Kidney tubule cell (primary cell): ENCODE measurements at places on chromosomes 5 and 9.

DNA sequence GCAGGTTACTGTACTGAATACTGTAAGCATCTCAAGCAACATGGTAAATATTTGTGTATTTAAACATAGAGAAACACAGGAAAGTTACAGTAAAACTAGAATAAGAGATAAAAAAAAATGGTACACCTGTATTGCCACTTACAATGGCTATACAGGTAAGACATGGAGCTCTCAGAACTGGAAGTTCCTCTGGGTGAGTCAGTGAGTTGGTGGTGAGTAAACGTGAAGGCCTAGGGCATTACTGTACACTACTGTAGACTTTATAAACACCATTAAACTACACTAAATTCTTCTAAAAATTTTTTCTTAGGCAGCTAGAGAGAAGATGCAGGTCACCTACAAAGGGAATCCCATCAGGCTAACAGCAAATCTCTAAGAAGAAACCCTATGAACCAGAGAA lies 872.9 kb downstream of the TAF11L14 start:
- DNase-seq = no peak

DNA sequence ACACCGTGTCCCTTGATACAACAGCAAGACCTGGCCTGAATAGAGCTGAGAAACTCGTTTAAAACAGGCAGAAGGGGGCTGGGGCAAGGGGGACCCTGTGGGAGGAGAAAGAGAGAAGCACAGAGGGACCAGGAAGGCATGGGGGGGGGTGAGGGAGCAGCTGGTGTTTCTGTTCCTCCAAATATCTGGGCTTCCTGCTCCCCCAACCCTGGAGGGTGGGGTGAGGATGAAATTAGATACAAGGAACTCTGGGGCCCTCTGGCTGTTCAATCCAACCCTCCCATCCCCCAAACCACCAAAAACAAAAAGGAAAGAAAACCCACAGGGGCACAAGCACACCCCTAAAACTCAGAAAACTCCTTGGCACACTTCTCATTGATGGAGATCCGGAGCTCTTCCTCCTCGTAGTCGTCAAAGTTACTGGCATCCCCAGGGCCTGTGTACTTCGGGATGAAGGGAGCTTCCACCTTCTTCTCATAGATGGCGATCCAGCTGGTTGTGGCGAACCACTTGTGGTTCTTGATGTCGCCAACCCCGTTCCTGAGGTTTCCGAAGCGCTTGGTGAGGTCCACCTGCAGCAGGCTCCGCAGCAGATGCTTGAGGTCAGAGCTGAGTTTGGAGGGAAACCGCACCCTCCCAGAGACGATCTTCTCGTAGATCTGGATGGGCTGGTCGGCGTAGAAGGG lies 1.1 kb downstream of the PRKACG start:
- no peak for DNase-seq

DNA sequence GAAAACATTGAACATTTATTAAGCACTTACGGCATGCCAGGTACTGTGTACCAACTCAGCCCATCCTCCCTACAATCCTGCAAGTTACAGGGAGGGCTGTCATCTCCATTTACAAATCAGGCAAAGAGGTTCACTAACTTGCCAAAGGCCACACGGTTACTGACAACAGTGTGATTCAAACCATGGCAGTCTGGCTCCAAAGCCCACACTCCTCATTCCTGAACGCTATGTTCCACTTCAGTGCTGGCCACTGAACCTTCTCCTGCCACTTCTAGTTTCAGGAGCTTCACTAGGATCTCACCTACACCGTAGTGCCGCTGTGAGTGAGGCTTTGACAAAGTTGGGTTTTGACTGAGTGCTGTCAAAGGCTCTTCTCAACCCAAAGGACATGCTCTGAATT lies 7.2 kb upstream of the LIFR start:
- peak; percentile 79 for DNase-seq

DNA sequence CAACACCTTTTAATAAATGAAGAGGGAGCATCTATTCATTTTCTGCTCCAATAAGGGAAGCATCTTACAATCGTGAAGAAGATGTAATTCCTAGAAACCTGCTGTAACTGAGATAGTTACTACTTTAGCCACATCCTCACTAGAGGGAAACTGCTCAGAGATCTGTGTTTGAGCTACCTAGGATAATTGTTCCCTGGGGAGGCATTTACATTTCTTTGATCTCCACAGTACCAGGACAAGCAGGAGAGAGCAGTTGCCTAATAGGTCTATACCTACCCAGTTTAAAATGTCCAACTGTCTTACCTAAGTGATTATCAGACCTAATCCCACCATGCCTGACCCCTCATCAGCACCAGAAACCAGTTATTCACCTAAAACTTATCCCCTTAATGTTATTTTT lies 196.9 kb downstream of the TUSC1 start:
- DNase-seq = no peak

GRCh38 chr5:16603295-16603694 lies 13.5 kb downstream of the RETREG1 start:
- DNase-seq = no peak

DNA sequence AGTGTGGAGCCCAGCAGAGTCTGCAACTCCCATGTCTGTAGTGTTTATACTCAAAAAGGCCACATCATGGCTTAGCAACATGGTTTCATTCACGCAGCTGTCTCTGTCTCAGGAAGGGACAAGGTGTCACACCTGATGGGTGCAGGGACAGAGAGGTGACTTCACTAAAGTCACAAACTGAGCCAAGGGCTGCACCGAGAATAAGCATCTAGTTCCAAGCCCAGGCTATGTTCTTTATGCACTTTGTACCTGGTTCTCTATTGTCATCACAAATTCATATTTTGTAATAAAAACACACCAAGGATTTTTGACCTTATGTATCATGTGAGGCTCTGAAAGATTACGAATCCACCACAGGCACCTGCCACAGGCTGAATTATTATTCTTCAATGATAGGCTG lies 64.9 kb upstream of the STK32A start:
- DNase-seq = no peak

- DNase-seq = no peak
Observed at GRCh38 chr5:57727591-57727990, 245.0 kb upstream of the ACTBL2 start.

GRCh38 chr9:109894921-109895758 lies 115.1 kb downstream of the PALM2AKAP2 start:
- DNase-seq = peak; percentile 56

DNA sequence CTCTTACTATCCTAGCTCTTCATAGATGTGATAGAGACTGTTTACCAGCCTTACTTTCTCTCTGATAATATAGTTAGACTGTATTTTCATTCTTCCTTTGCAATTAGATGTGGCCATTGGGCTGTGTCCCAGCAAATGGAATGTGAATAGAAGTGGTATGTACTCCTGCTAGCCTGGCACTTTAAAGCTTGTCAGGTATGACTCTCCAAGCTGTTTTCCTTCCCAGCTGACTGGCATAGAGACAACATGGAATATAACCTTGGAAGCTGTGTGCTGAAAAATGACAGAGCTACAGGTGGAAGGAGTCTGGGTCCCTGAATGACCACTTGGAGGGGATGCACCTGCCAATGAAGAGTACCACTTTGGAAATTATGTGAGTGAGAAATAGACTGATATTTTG lies 116.2 kb downstream of the DIRAS2 start:
- peak; percentile 4 for DNase-seq

- no peak for DNase-seq
Observed at GRCh38 chr5:9954869-9955268, 294.8 kb downstream of the ATPSCKMT start.

GRCh38 chr9:114124666-114125475 lies 25.8 kb upstream of the KIF12 start:
- no peak for DNase-seq

GRCh38 chr5:133884569-133885311 lies 83.7 kb downstream of the C5orf15 start:
- DNase-seq = no peak

GRCh38 chr5:30607301-30607894 lies 586.1 kb upstream of the CDH6 start:
- no peak for DNase-seq

DNA sequence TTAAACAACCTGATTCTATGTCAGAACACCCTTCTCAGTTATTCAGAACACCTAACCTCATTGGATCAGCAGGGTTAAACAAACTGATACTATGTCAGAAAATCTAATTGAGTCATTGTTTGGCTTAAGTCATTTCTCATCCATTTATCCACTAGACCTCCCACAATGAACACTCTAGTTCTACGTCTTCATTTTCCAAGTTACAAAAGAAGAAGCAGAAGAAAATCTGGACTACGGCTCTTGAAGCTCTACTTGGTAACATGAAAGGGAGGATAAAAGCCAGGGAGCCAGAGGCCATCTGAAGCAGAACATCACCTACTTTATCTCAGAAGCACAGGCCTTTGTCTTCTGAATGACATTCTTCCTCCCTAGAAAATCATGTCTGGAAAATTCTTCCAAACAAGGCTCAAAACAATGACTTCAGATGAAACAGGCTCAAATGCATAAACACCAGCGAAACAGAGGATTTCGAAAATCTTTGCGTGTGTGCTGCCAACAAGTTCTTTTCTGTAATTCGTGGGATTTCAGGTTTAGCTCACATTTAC lies 35.4 kb upstream of the TGFBI start:
- DNase-seq = peak; percentile 15

- peak; percentile 43 for DNase-seq
Observed at GRCh38 chr9:130433168-130433946, 11.4 kb upstream of the ASS1 start.

GRCh38 chr5:173089581-173089980 lies 33.4 kb downstream of the CREBRF start:
- DNase-seq = no peak

DNA sequence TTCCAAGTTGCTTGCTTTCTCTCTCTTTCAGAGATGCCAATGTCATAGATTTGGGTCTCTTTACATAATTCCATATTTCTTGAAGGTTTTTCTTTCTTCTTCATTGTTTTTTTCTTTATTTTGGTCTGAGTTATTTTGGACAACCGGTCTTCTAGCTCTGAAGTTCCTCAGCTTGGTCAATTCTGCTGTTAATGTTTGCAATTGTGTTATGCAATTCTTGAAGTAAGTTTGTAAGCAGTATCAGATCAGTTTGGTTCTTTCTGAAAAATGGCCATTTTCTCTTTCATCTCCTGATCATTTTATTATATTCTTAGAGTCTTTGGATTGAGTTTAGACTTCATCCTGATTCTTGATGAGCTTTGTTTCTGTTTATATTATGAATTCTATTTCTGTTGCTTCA lies 16.4 kb upstream of the PRDM9 start:
- DNase-seq = no peak

- DNase-seq = peak; percentile 35
Observed at GRCh38 chr9:15509931-15510788, 610 bp downstream of the PSIP1 start.

DNA sequence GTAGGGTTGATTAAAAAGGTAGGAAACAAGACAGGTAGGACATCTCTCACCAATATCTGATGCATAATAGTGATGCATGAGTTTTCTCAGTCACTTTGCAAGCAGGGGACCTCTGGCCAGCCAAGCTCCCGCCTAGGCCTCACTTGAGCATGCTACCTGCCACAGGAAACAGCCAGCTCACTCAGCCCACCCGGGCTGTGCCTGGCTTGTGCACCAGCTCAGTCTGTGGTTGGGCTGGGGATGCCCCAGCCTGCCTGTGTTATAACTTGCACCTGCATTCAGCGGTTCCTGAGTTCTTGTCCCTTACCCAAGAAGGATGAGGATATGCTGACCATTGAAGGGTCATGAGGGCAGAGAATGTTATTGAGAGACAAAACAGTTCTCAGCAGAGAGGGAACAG lies 172.8 kb upstream of the PLCXD3 start:
- no peak for DNase-seq

DNA sequence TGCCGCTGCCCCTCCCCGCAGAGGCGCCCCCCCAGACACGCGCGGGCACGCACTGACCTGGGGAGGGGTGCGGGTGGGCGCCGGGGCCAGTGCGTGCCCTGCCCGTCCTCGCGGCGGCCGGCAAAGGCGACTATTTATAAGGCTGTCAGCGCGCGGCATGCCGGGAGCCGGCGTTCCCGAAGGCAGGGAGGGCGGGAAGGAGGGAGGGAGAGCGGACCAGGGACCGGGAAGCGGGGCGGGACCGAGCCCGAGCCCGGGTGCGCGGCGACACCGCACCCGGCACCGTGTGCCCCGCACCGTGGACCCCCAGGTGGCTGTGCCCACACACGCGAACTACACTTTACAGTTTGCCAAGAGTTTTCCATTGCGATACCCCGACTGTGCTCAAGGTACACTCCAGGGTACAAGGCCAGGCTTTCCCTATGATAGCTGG lies at the start of gene AK1:
AK1 (minus strand) TSS at position 110 of the 433 bp plus-strand sequence. CDS start 3,058 bp downstream, outside the sequence.
- DNase-seq = peak; percentile 64

GRCh38 chr9:22343218-22343611 lies 103.4 kb upstream of the DMRTA1 start:
- DNase-seq = no peak

DNA sequence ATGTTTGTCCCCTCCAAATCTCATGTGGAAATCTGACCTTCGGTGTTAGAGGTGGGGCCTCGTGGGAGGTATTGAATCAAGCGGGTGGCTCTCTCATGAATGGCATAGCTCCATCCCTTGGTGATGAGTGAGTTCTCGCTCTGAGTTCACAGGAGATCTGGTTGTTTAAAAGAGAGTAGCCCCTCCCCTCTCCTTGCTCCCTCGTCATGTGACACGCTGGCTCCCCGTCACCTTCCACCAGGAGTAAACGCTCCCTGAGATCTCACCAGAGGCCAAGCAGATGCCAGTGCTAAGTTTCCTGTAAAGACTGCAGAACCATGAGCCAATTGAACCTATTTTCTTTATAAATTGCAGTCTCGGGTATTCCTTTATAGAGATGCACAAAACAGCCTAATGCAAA lies 74.5 kb downstream of the RASEF start:
- DNase-seq = no peak

GRCh38 chr9:89154218-89154617 lies 24.4 kb downstream of the SHC3 start:
- DNase-seq = no peak

GRCh38 chr9:96109680-96110351 lies 192.2 kb downstream of the HSD17B3 start:
- DNase-seq = peak; percentile 10

GRCh38 chr5:113218200-113218599 lies 216.6 kb downstream of the TSSK1B start:
- DNase-seq = no peak

GRCh38 chr5:77633709-77634108 lies 4.8 kb downstream of the OTP start:
- DNase-seq = no peak

- DNase-seq = no peak
Observed at GRCh38 chr5:178547052-178547666, 43.0 kb downstream of the COL23A1 start.

GRCh38 chr5:43268188-43268820 lies 44.9 kb downstream of the HMGCS1 start:
- DNase-seq = no peak
